EL (cell line): ENCODE measurements at places on chromosomes 16 and 17.

- no peak for DNase-seq
These were observed 22.1 kb downstream of the NT5M start for GRCh38 chr17:17325228-17325627.

DNA sequence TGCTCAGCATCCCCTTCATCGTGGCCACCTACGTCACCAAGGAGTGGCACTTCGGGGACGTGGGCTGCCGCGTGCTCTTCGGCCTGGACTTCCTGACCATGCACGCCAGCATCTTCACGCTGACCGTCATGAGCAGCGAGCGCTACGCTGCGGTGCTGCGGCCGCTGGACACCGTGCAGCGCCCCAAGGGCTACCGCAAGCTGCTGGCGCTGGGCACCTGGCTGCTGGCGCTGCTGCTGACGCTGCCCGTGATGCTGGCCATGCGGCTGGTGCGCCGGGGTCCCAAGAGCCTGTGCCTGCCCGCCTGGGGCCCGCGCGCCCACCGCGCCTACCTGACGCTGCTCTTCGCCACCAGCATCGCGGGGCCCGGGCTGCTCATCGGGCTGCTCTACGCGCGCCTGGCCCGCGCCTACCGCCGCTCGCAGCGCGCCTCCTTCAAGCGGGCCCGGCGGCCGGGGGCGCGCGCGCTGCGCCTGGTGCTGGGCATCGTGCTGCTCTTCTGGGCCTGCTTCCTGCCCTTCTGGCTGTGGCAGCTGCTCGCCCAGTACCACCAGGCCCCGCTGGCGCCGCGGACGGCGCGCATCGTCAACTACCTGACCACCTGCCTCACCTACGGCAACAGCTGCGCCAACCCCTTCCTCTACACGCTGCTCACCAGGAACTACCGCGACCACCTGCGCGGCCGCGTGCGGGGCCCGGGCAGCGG, 3.2 kb downstream of the UTS2R start:
- DNase-seq: no peak

DNA sequence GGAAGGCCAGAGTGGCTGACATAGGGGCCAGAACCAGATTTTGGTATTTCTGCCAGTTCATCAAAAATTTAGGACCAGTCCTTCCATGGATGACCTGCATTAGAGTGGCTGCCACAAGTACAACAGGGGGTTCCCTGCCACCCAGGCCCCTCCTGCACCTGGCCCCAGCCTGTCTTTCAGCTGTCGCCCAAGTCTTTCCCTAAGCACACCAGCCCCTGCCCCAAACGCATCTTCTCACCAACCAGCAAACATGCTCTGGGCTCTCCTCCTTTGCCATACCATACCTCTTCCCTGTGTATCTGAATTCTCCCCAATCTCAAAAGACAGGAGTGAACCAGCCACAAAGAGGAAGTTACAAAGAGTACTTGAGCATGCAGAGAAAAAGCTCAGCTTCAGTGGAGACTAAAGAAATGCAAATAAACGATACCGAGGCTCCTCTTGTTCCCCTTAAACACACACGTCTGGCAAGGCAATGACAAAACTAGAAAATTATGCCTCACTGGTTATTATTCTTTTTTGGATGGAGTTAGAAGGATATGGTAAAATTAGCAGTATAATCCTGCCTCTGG, 130.6 kb downstream of the DYNLRB2 start:
- DNase-seq: no peak

DNA sequence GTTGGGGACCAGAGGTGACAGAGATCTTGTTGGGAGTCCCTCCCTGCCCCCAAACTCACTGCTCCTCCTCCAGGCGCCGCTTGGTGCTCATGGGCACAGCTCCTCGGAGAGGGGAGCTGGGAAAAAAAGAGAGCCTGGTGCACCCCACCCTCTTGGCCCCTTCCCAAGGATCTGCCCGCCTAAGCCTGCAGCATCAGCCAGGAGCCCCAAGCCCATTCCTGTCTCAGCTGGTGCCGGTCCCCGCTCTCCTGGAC, 400 bp downstream of the HCFC1R1 start:
- peak; percentile 91 for DNase-seq

DNA sequence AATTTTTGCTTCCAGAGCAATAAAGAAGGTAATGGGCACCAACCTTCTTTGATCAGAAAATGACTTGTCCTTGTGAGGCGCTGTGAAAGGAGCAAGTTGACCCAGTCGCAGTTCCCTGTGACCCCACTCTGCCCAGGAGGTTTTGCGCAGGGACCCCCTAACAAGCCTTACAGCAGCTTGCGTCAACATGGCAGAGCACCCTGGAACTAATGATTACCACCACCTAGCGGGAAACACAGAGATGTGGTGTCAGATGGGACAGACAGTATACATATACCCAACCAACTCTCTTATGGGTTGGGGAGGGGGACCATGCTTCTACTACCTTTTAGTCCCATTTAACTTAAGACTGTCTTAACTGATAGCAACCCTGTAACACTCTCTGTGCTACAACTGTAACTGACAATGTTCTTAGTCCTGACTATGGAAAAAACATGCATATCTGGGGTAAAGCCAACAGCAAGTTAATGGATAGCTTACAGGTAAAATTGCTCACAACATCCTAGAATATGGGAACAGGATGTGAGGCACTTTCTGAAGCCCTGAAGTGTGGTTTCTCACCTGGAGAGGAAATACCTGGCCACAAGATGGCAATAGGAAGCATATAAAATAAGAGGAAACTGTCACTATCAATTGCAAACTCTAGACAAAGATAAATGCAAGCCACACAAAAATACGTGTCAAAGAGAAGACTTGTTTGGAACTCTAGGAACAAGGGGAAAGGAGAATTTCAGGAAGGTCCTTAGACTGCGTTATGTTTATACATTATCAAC, 3.0 kb downstream of the KARS1 start:
- DNase-seq: no peak

DNA sequence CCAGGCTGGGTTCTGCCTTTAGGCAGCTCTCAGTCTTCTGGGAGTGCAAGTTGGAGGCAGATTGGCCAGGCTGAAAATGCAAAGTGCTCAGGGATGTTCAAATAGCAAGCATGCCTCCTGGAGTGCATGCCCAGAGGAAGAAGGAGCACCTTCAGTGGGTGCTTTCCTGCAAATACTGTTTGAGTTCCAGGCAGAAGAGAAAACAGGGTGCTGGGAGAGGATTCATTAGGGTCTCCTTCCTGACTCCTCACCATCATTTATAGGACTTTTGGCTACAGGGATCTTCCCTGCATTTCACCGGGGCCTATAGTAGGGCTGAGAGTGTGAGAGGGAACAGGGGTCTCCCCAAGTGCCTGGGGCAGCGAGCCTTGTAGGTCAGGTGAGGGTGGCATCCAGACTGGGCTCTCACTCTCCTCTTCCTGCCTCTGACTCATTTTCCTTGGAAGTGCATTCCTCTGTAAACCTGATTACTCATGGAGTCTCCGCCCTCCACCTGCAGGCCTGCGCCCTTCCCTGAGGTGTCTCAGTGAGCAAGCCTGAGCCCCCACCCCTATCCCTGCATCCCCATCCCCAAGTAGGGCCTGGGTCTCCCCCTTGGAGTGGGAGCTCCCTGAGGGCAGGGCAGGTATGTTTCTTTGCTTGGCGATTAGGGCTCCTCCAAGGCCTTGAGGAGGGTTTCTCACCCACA, 17.1 kb upstream of the TNS4 start:
- DNase-seq: peak; percentile 62

DNA sequence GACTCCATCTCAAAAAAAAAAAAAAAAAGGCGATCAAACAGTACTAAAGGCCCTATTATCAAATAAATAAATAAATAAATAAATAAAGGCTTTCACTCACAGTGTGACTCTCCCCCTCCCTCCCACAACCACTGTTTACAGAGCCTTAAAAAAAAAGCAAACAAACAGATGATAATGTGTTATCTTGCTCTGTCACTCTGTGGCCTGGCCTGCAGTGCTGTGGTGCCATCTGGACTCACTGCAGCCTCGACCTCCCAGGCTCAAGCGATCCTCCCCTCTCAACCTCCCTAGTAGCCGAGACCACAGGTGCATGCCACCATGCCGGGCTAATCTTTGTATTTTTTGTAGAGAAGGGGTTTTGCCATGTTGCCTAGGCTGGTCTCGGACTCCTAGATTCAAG, 8.1 kb upstream of the NAGLU start:
- DNase-seq: no peak

DNA sequence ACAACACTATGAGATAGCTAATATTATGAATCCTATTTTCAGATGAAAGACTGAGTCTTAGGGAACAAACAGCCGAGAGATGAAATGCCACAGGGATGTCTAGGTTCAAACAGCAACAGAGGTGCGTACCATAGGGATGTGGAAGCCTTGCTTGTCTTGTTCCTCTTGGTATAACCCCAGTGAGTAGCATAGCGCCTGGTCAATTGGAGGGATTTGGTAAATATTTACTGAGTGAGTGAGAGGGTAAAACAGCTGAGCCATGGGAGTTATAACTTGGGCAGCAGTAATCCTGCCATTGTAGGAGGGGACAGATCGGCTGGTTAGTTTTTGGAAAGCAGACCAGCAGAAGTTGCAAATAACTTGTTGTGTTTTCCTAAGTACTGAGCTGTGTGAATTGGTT, 80.2 kb downstream of the WWOX start:
- DNase-seq: no peak

DNA sequence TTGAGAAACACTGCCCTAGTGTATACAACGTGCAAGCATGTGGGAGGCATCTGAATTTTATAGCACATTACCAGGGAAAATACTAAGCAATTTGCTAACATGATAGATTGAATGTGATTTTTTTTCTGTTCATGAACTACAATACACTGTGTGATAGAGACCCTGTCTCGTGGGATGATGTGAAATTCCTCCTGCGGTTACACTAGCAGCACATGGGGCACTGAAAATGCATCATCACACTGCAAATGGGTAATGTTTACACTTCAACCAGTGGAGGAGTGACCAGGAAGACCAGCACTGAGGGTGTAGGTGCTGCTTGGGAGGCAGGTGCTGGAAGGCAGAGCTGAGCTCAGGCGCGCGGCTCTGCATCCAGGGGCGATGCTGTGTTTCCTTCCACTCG, 28.8 kb downstream of the ORC6 start:
- no peak for DNase-seq

DNA sequence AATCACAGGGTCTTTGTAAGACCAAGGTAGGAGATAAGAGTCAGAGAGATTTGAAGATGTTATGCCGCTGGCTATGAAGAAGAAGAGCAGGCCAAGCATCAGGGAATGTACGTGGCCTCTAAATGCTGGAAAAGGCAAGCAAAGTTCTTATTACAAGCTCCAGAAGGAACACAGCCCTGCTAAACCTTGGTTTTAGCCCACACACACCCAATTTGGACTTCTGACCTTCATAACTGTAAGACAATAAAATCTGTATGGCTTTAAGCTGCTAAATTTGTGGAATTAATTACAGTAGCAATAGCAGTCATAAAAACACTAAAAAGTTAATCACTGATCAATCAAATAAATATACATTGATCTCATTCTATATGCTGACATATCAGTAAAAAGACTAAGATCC, 6.0 kb downstream of the TMEM170A start:
- DNase-seq: no peak

- no peak for DNase-seq
These were observed 379.8 kb downstream of the UTP18 start for GRCh38 chr17:51640108-51640622.

GRCh38 chr16:9159839-9160550, 68.6 kb downstream of the HAPSTR1 start:
- DNase-seq: peak; percentile 55

DNA sequence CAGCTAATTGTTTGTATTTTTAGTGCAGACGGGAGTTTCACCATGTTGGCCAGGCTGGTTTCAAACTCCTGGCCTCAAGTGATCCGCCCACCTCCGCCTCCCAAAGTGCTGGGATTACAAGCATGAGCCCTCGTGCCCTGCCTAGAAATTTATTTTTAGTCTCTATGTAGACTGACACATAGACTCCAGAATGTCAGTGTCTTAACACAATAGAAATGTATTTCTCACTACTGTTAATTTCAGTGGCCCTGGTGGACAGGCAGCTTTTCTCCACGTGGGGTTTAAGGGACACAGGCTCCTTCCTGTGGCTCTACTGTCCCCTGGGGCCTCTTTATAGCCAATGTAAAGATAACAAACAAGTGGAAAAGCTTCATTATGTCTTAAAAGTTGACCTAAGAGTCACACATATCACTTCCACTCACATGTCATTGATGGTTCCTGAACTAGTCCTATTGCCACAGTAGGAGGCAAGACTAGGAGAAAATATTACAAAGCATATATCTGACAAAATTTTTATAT, 43.8 kb downstream of the COPRS start:
- no peak for DNase-seq

DNA sequence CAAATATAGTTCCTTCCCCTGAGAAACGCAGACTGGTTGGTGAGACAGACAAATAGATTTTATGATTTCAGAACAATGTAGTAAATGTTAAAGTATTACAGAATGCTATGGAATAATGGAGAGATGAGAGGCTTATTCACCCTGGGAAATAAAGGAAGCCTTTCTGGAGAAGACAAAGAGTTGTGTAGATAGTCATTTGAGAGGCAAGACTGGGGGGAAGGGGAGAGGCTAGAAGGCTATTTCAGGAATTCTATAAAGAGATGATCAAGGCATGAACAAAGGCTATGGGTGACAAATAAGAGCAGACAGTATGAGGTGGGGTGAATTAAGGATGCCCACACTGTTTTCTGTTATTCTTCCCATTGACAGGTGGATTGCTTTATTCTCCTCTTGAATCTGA, 211.4 kb downstream of the GRIN2A start:
- DNase-seq: no peak

GRCh38 chr16:69012906-69013305, 92.5 kb upstream of the HAS3 start:
- DNase-seq: no peak

GRCh38 chr17:7081341-7082062, 1.5 kb upstream of the CLEC10A start:
- no peak for DNase-seq

- no peak for DNase-seq
These were observed 5.2 kb upstream of the GHDC start for GRCh38 chr17:42199416-42200011.

DNA sequence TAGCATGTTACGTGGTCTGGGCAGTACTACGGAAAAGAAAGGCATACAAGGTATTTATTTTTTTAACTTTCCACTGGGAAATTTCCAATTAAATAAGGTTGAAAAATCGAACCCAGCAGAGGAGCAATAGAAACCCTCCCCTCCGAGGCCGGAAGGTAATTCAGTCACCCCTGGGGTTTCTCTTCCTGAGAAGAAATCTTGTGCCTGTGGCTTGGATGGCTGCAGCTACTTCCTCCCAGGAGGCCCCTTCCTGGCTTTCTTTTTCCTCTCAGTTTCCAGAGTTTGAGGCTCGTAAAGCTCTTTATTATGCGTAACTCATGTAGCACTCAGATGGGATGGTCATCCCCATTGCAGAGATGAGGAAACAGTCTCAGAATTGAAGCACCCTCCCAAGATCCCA, 140.3 kb downstream of the ASIC2 start:
- DNase-seq: no peak
